ENCODE measurements at places on chromosomes 1 and 21.
A peak's percentile ranks its signal among the peaks of the same experiment; 100 is the strongest.

DNA sequence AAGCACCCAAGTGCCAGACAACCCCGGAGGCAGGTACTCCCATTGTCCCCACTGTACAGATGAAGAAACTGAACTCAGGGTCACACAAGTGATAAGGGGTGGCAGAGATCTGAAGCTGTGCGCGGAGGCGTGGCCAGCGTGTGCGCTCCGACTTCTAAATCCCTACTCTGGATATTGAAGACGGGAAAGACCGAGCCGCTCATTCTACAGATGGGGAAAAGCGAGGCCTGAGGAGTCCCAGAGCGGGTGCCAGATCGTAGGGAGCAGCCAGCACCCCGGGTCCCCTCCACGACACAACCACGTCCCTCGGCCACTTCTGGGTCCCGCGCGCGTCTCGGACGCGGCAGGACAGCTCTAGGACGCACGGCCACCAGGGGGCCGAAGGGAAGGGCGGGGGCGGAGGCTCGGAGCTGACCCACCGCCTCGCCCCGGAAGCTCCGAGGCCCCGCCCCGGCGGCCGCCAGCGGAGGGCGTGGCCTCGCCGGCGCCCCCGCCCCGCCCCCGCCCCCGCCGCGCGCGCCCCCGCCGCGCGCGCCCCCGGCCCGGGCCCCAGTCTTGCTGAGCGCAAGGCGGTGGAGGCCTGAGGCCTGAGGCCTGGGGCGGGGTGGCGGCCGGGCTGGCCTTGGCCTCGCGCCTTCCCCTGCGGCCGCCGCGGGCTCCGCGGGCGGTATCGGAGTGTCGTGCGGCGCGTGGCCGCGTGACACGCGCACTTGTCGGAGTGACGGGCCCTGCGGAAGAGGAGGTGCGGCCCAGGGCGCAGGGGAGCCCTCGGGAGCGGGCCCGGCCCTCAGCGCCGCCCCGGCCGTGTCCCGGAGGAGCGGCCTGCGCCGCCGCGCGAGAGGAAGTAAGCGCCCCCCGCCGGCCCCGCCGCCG lies at the start of gene H6PD:
H6PD (plus strand) TSS at position 552 of the 873 bp plus-strand sequence. CDS start 10,161 bp downstream, outside the sequence.
- DNase-seq, result peak; percentile 59

- DNase-seq, result no peak
Observed at GRCh38 chr1:33609739-33610138, 137.3 kb downstream of the ZSCAN20 start.

DNA sequence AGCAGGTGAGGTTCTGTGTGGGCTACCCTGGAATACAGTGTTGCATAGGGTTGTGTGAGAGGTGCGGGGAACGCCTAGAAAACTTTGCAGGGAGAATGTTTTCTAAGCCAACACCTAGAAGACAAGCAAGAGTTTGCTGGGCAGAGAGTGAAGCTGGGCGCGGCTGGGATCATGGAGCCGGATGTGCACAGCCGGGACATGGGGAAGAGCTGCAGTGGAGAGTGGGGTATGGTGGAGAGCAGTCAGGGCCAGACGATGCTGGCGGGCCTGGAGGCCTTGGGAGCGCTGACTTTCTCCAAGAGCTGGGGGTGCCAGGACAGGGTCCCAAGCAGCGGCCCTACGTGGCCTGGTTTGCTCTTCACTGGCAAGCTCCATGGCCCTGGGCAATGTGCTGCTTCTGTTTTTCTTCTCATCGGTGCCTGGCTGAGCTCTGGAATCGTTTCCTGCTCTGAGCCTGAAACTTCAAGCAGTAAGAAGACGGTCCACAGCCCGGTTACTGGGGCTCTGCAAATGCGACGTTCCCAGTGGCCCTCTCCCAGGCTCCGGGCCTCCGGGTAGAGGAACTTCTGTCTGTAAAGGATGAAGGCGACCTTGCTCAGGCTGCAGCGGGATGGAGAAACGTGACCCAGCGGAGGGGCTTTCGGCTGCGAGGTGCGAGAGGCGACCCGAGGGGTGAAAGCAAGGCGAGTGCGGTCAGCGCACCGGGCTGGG lies 51.9 kb upstream of the CD34 start:
- peak; percentile 23 for DNase-seq

- DNase-seq, result no peak
Observed at GRCh38 chr1:151509350-151510019, 1.7 kb upstream of the CGN start.

- peak; percentile 14 for DNase-seq
Observed at GRCh38 chr1:234114648-234115307, 210.3 kb downstream of the SLC35F3 start.

DNA sequence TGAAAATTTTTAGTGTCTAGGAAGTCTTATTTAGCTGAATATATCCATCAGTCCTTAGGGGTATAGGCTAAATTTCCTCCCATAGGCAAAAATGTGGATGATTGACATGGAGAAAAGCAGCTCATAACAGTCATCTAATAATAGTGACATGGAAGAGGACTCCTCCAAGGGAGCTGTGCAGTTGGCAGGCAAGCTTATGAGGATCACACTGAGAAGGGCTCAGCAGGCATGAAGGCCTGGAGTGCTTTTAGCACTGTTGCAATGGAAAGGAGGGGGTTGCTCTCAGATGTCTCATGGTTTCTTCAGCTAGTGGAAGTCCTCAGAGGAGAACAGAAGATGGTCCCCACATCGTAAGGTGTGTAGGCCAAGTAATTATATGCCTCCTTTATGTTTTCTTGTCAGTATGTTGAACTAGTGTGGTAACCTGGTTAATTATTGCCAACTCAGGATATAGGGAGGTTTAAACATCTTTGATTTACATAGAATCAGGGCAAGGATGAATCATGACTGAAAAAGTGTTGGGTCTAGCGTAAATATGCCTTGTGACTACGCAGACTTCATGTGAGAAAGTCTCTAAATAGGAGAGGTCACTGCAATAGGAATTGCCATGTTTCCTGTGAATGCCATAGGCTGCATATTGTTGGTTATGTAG lies 18.9 kb downstream of the VN1R5 start:
- no peak for DNase-seq

Data from stimulated activated CD4-positive, alpha-beta T cell treated with anti-CD3 and anti-CD28 coated beads, Interleukin-2, amount 100 ng/mL, for 48 hours (primary cell).